ENCODE measurements at places on chromosomes 6 and 20.
A peak's percentile ranks its signal among the peaks of the same experiment; 100 is the strongest.

GRCh38 chr20:54113566-54113965, 43.2 kb upstream of the BCAS1 start:
- no peak for DNase-seq

DNA sequence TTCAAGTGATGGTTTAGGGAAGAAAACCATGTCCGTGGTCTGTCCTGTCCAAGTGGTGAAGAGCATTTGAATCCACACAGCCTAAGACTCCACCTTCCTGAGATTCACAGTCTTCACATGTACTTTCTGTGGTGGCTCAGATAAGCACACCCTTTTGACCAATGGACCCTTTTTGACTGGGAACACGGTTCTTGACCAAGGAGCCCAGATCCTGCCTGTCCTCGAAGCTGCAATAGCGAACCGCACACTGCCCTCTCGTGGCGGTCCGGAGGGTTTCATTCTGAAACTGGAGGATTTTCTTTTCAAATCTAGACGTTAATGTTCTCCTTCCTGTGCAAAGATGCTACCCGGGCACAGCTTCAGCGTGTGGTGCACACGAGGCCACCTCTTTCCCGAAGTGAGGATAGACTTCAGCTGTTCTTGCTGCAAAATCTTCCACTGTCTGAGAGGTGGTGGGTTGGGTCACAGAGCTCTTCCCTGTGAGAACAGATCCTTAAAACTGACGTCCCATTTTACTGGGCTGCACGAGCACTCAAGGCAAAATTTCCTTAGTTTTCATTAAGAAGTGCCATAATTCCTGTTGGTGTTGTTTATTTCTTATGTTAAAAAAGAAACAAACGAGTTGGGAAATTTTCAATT, 90.5 kb downstream of the SYNJ2 start:
- peak; percentile 78 for DNase-seq

- no peak for DNase-seq
Observed at GRCh38 chr6:112443179-112444065, 96.3 kb downstream of the RFPL4B start.

- DNase-seq = no peak
Observed at GRCh38 chr6:42694586-42694985, 27.8 kb downstream of the PRPH2 start.

- no peak for DNase-seq
Observed at GRCh38 chr20:47296950-47297349, 59.5 kb downstream of the ZMYND8 start.

GRCh38 chr6:107353773-107354382, 105.5 kb downstream of the PDSS2 start:
- DNase-seq = no peak

GRCh38 chr6:2549834-2550233, 200.9 kb downstream of the MYLK4 start:
- no peak for DNase-seq

- peak; percentile 72 for DNase-seq
Observed at GRCh38 chr6:35343092-35343834, 905 bp downstream of the PPARD start.

- no peak for DNase-seq
Observed at GRCh38 chr6:38554700-38555413, 84.9 kb downstream of the BTBD9 start.

DNA sequence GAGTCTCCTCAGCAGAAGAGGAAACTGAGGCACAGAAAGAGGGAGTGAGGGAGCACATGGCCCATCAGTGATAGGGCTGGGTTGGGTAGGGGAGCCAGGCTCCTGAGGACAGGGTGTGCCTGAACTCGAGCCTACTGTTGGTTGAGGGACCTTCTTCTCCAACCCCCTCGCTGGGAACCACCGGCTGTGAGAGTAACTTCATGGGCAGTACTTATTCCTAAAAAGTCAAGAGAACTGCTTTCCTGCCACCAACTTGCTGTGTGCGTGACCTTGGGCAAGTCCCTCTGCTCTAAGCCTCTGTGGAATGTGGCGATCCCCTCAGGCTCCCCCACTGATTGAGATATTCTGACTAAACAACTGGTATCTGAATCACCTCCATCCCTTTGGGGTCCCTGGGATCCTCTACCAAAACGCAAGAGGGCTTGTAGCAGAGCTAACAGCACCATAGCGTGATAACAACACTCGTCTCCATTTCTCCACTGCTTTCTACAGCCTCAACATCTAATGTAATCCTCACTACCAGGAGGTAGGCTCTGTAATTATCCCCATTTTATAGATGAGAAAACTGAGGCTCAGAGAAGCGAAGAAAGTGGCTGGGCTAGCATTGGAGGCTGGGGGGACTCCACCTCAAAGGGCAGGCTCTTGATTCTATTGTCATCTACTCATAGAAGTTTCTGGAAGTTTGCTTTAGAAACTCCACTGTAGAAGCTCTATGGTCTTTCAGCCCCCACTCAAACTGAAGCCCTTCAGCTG, 76.0 kb downstream of the JPH2 start:
- no peak for DNase-seq

DNA sequence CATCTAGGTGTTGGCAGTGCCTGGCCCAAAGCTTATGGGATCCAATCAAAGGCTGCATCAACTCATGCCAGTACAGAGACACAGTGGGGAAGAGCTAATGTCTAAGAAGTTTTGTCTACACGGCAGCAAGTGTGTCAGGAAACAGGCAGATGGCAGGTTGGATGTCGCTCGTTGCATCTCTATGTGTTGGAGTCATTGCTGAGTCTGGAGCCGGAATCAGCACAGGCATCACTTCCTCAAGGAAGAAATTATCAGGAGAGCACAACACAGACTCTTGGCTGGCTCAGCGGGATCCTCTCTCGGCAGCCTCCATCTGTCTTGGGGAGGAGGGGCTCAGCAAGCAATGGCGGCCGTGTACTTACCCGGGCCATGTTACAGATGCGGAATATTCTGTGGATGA, 467.2 kb upstream of the CHD6 start:
- no peak for DNase-seq

GRCh38 chr6:84093441-84094435, 60.2 kb downstream of the MRAP2 start:
- DNase-seq = peak; percentile 64

- DNase-seq = no peak
Observed at GRCh38 chr20:9572670-9573069, 58.3 kb downstream of the LAMP5 start.

DNA sequence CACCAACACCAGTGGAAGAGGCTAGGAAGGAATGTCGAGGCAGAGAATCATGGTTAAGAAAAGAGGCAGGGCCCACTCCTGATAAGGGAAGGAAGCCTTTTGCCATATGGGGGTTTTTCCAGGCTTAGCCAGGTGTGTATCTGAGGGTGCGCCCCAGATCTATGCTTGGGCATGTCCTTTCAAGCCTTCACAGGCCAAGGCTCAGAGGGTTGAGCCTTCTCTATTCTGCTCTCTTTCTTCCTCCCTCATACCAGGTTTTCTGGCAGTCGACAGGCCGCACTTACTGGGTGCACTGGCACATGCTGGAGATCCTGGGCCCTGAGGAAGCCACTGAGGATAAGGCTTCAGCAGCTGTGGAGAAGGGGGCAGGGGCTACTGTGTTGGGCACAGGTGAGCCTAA, 4.7 kb downstream of the CUL9 start:
- DNase-seq = no peak

DNA sequence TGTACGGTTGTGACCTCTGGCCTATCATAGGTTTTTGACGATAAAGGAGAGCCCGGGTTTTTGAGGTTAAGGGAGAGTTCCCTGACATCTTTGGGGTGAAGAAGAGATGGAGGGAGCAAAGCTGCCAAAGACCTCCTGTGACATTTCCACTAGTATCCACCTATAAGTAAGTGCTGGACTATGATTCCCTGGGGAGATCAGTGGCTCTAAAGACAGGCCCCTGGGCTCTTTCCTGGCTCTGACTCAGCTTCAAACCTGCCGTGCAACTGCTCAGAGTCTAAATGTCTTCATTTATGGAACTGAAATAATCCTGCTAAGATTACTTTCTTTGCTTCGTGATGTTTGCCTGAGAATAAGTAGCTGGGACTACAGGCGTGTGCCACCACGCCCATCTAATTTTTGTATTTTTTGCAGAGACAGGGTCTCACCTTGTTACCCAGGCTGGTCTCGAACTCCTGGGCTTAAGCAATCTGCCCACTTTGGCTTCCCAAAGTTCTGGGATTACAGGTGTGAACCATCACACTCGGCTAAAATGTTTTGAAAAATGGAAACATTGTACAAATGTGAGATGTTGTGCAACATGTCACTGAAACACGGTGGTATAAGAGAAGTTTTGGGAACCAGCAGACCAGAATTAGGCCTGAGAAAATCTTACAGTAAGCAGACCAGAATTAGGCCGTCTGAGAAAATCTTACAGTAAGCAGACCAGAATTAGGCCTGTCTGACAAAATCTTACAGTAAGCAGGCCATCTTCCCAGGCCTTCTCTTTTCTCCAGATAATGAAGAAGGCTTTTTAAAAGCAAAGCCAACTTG, 1.1 kb upstream of the PAQR8 start:
- peak; percentile 25 for DNase-seq

- no peak for DNase-seq
Observed at GRCh38 chr20:24694157-24694726, 224.8 kb downstream of the SYNDIG1 start.

DNA sequence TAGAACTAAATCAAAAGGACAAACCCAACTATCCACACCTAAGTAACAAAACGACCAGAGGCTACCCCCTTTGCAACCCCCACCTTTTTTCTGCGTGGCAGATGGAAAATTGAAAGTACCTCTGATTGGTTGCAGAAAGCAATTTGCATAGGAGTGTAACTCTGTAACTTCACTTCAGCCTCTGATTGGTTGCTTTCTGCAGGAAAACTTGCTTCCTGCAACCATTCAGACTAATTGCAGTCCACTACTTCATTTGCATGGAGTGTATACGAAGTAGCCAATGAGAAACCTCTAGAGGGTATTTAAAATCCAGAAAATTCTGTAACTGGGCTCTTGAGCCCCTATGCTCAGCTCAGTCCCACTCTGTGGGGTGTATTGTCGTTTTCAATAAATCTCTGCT, 129.1 kb upstream of the OLIG3 start:
- DNase-seq = no peak

DNA sequence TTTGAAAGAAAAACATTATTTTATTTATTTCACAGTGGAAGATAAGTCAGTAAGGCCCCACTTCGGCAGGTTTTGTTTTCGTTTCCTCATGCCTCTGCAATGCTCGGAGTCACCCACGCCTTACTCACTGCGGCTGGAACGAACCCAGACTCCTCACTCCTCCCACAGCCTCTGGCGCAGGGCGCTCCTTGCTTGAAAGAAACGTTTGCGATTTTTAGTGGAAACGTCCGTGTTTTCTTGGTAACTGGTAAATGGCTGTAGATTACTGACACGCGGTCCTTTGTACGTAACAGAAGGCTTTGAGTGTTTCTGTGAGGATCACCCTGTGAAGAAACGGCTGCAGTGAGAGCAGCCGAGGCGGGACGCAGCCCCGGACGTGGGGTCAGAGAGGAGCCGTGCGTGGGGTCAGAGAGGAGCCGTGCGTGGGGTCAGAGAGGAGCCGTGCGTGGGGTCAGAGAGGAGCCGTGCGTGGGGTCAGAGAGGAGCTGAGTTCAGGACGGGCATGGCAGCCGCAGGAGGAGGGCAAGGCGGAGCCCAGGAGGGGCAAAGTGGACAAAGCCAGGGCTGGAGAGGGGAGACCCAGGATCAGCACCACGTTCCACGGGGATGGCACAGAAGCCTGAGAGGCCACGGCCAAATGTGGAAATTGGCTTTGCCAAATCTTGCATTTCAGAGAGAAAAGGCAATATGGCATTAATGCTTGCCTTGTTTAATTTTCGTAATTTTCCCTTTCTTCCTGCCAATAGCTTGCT, 198.6 kb upstream of the THBS2 start:
- DNase-seq = no peak

- DNase-seq = no peak
Observed at GRCh38 chr20:5316188-5317158, at the start of gene PROKR2. TSS of gene PROKR2 (minus strand) at chr20:5316954. CDS start at chr20:5314369, 2,585 bp downstream.

- no peak for DNase-seq
Observed at GRCh38 chr6:48036316-48036715, 74.7 kb downstream of the PTCHD4 start.

GRCh38 chr20:5465604-5465927, 148.8 kb upstream of the PROKR2 start:
- no peak for DNase-seq
